T follicular helper cell (primary cell): ENCODE measurements at places on chromosomes 16 and 17.

- DNase-seq: no peak
Observed at GRCh38 chr16:68310437-68310773, 341 bp downstream of the SLC7A6OS start.

GRCh38 chr16:81651758-81652718 is 127.1 kb upstream of the PLCG2 start:
- DNase-seq: no peak

DNA sequence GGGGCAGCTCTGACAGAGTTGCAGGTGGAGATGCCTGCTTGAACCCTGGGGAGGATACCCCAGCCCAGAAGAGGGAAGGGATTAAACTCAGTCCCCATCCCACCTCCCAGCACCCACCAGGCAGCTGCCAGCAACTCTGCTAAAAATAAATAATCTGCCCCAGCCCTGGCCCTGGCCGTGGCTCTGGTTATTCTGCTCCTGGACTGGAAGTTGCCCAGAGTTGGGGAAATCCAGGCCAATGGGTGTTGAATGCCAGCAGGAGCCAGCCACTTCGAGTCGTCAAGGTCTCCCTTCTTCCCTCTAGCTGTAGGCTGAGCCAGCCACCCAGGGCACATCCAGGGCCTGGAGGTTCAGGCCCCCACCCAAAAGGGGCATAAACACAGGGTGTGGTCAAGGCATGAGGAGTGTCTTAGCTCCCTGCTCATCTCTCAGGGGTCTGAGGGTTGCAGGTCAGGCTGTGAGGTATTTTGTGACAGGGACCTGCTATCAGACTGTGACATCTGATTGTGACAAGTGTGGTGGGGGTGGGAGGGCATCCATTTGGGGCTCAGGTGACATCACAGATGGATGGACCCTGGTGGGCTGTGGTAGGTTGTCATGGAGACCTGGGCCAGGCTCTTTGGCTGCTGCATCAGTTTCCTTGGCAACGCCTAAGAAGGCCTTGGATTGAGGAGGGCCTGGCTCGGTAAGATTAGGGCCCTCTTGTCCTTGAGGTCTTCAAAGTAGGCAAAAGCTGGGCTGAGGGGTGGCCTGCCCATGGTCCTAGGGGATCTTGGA is 1.0 kb upstream of the RRAD start:
- no peak for DNase-seq

- no peak for DNase-seq
Observed at GRCh38 chr17:57600074-57600473, 145.0 kb downstream of the CCDC182 start.

- DNase-seq: no peak
Observed at GRCh38 chr17:55816532-55817396, 65.9 kb downstream of the PCTP start.

DNA sequence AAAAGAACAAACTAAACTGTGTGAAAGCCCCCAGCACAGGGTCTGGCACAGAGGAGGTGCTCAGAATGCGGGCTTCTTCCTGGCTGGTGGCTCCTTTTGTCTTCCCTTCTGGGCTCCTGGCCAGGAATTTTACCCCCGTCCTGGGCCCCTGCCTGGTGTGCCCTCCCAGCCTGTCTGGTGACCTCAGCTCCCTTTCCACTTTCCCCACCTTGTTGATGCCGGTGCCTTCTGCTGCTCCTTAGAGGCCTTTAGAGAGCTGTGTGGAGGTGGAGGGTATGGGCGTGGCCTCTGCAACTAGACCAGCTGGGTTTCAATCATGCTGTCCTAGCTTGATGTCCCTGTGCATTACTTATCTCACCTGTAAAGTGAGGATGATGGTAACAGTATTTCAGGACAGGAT is 16.8 kb downstream of the PIRT start:
- DNase-seq: no peak
